Osteoblast (primary cell): ENCODE measurements at places on chromosomes 16 and 17.

DNA sequence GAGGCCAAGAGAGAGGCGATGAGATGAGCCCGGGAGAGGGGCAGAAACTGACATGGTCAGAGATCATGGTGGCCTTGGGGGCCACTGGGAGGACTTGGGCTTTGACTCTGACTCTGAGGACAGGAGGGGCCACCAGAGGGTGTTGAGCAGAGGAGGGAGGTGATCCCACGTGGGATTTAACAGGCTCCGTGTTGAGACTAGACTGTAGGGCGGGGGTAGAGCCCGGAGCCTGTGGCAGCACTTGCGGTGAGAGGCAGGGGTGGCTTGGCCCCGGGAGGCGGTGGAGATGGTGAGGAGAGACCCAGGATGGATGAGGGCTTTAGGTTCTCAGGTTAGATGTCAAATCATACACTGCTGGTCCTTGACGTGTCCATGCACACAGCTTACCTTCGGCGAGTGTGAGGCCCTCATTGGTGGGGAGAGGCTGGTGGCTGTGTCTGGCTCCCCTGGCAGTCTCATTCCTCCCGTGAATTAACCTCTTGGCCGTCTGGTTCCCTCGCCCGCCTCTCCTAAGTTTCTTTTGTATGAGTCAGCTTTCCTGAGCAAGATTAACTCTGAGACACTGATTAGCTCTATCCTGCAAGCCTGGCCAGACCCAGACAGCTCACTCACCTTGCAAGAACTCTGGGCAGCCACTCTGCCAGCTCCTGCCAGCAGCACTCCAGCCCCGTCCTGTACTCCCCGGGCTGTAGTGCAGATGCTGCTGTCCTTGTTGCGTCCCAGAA, 39.7 kb downstream of the VPS35L start:
- peak; percentile 86 for DNase-seq

DNA sequence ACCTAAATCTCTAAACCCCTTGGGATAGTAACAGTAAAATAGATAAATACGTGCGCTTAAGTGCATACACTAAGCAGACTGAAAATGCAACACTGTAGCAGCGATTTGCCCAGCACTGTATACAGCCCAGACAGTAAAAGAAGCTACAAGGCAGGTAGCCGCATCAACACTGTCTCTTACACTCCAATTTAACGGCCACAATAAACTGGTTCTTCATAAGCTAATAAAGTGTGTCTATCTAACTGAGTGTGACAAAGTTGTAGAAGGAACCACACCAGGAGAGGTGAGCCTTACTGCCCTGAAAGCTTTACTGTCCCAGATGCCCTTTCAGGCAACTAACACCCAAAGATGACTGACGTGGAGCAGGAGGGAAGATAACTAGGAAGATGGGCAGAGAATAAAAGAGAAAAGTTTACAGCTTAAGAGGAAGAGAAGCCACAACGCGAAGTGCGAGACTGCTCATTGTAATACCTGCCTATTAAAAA, 847 bp downstream of the ZDHHC7 start:
- no peak for DNase-seq

GRCh38 chr17:72427761-72428109, 306.9 kb downstream of the SOX9 start:
- DNase-seq, result no peak

- DNase-seq, result peak; percentile 65
Measured at GRCh38 chr16:69595127-69596036, 29.6 kb downstream of the NFAT5 start.

- no peak for DNase-seq
Measured at GRCh38 chr16:66503612-66504011, 46.3 kb downstream of the TK2 start.
